ENCODE measurements at places on chromosomes 2 and 18. TPM values are rescaled to one million over a fixed set of nuclear protein-coding genes. Genes with fewer than 3 reads are reported as not detected.

DNA sequence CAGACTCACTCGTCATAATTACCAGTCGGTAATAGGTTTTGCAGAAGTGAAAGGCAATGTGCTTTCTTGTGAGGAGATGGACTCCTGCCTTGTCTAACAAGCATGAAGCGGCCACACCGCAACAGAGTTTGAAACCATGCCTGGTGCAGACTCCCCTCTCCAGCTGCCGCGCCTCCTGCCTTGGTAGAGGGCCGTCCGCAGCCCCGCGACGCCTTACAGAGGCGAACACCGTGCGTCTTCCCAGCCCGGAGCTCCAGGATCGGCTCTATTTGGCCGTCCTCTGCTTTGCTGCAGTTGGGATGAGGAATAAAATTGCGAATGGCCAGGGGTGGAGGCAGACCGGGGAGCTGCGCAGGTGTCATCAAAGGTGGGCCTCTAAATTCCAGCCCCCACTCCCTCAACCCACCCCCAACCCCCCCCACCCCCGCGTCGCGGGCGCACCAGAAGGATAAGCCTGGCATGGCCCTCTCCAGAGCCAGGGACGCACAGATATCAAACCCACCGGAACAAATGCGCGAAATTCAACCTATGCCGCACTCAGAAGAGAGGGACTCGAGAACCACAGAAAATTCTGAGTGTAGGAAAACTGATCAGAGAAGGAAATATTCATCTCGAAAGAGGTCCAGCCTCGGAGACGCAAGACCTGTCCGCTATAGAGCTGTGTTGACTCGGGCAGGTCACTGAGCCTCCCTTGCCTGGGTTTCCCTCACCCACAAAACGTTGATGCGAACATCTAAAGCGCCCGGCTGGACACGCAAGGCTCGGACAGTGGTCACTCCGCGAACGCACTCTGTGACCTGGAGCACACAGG, 1.1 kb downstream of the TRABD2A start:
- no peak for DNase-seq

DNA sequence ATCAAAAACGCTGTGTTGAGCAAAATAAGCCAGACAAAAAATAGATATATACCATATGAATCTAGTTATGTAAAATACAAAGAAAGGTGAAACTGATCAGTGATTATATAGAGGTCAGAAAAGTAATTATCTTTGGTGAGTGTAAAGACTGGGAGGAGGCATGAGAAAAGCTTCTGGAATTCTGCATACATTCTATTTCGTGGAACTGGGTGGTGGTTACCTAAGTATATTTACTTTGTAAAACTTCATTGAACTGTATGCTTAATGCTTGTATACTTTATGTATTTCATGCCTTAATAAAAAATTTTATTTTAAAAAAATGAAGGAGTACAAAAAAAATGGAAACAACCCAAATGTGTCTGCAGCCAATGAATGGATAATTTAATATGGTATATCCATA, 153.1 kb upstream of the ALPP start:
- DNase-seq, result no peak

DNA sequence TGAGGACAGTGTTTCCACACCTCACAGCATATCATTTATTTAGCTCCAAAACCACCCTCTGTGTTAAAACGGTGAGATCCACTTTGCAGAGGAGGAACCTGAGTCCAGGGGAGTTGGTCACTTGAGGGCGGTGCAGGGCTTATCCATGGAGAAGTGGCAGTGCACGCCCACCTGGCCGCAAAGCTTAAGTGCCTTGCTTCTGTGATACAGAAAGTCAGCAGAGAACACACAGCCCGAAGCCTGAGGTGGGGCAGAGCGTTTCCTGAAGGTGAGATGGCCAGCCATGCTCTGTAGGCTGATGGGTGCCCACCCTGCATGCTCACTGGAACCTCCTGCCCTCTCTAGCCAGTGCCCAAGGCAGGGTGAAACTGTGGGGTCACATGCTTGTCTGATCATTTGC, 87.3 kb downstream of the SH3RF3 start:
- no peak for DNase-seq

ANKRD30B gene
- total RNA-seq, result not detected

GRCh38 chr2:69983392-69983966, 22.0 kb upstream of the ASPRV1 start:
- DNase-seq, result no peak

FSIP2 gene
- total RNA-seq, result 0.48 TPM

DNA sequence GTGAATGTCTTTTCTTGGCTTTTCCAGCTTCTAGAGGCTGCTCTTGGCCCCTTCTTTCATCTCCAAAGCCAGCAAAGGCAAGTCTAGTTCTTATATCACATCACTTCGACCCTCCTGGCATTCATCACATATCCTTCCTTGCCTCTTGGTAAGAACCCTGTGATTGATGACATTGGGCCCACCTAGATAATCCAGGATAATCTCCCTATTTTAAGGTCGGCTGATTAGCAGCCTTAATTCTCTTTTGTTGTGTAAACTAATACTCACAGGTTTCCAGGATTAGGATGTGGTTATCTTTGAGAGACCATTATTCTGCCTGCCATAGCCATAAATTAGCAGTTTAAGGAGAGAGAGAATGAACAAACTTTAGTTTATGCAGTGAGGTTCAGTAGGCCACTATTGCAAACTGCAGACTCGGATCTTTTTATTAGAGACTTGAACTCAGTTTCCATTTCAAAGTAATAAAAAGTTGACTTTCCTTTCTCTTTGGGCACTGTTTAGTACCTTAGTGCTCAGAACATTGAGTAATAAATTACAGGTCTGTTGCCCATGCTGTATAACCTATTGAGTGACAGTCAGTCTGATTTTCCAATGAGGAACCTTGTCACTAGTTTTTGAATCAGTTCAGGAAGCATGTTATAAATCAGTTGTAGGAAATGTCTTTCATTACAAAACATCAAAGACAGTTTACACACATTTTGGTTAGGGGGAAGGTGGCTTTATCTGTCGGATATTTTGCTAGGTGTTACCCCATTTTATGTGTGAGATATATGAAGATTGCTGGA, 4.5 kb downstream of the NDUFV2 start:
- DNase-seq, result no peak

DNA sequence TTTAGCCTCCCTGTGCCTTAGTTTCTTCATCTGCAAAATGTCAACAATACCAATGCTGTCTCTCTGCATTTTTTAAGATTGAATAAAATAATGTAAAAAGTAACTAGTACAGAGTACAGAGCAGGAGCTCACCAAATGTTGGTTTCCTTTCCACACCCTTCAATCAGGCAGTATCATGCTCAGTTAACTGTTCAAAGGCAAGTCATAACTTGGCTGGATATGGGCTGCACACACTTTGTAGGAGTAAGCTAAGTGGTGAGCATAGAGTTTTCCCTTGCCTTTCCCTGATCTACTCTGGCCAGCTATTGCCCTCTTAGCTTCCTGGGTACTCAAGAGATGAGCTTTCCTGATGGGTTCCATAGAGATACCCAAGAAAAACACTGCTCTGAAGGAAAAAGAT, 77.9 kb downstream of the CYBRD1 start:
- no peak for DNase-seq

DNA sequence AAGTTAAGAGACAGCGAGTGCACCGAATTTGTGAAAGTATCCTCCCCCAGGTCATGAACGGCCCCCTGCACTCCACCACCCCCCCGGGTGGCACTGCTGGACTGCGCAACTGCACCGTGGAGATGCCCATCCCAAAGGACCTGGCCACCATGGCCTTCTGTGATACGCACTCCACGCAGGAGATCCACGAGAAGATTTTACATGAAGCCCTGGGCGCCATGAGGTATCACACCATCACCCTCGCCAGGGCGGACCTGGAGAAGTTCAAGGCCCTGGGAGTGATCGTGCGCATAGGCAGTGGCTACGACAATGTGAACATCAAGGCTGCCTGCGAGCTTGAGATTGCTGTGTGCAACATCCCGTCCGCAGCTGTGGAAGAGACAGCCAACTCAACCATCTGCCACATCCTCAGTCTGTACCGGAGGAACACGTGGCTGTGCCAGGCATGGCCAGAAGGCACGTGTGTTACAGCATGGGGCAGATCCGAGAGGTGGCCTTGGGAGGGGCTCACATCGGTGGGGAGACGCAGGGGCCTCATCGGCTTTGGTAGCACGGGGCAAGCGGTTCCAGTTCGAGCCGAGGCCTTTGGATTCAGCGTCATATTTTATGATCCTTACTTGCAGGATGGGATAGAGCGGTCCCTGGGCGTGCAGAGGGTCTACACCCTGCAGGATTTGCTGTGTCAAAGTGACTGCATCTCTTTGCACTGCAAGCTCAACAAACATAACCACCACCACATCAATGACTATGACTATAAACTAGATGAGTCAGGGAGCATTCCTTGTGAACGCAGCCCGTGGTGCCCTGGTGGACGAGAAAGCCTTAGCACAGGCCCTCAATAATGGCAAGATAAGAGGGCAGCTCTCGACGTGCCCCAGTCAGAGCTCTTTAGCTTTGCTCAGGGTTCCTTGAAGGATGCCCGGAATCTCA, 290.8 kb upstream of the MC4R start:
- DNase-seq, result no peak

GRCh38 chr18:23921716-23922285, 92.8 kb upstream of the TTC39C start:
- DNase-seq, result no peak

- DNase-seq, result no peak
These were observed 190.4 kb downstream of the PMAIP1 start for GRCh38 chr18:60090170-60090569.

HNRNPLL gene
- 3.2 TPM for total RNA-seq

DNA sequence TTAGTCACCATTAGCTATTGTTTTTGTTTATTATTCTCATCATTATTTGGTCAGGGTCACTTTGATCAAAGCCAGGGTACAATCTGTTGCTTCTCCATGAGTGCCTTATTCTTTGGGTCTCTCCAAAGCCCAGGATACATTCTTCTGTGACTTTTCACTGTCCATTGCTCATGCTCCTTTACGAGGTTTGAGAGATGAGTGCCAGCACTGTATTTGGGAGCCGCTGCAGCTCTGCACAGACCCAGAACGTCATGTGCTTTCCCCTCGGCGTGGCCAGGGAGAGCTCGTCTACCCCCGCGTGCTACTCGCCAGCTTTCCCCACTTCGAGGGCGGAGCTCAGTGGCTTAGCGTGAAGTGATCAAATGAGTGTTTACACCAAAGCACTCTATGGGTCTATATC, 123.7 kb downstream of the COL6A3 start:
- no peak for DNase-seq

CDH19 gene
- total RNA-seq, result not detected

- no peak for DNase-seq
These were observed 30.7 kb downstream of the FBXO15 start for GRCh38 chr18:74116633-74117554.

GRCh38 chr18:76426737-76427305, 68.2 kb downstream of the ZNF516 start:
- no peak for DNase-seq

GRCh38 chr2:239824866-239825704, 200.1 kb downstream of the NDUFA10 start:
- no peak for DNase-seq

NAT8 gene
- not detected for total RNA-seq

OSR1 gene
- total RNA-seq, result not detected

DNA sequence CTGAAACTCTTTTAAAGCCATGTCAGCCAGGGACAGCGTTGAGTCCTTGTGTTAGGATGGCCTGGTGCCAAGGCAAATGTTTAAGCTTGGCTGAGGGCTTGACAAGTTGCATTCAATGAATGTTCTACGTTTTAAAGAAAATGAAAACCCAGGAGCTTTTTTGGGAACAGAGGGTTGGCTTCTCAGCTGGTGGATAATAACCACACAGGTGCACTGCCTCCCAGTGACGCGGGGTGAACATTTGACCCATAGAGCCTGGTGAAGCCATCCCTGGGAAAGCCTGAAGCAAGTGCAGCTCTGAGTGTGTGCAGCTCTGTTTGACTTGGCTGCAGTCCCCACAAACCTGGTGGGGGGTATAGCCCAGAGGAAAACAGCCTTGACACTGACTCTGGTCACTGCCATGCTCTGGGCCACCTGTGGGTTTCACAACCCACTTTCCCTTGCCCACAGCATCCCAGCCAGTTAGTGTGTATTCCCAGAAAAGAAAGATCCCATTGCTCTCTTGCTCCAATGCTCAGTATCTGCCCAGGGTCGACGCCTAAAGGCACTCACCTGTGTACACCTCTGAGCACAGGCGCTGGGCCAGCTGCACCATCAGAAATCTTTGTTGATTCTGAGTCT, 874.9 kb downstream of the RNF144A start:
- DNase-seq, result no peak

DNA sequence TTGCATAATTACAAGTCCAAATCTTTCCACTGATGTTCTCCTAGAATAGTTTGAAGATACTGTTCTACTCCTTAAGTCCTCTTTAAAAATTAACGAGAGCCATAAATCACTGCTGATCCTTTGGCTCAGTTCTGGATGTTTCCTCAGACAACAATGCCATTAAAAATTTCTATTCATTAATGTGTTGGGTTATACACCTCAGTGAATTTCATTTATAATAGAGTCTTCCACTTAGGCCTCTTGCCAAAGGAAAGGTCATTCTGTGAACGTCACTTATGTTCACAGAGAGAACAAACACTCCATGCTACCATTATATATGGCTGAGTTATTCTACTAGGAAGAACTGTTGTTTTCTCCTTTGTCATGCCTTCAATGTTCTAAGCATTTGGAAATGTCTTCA, 1472.3 kb upstream of the CELF4 start:
- DNase-seq, result no peak

Data from GM12878 (cell line).